ENCODE measurements at places on chromosomes 7 and 10.

- peak; percentile 63 for DNase-seq
Observed at GRCh38 chr7:100799037-100799896, 28.1 kb downstream of the EPHB4 start.

DNA sequence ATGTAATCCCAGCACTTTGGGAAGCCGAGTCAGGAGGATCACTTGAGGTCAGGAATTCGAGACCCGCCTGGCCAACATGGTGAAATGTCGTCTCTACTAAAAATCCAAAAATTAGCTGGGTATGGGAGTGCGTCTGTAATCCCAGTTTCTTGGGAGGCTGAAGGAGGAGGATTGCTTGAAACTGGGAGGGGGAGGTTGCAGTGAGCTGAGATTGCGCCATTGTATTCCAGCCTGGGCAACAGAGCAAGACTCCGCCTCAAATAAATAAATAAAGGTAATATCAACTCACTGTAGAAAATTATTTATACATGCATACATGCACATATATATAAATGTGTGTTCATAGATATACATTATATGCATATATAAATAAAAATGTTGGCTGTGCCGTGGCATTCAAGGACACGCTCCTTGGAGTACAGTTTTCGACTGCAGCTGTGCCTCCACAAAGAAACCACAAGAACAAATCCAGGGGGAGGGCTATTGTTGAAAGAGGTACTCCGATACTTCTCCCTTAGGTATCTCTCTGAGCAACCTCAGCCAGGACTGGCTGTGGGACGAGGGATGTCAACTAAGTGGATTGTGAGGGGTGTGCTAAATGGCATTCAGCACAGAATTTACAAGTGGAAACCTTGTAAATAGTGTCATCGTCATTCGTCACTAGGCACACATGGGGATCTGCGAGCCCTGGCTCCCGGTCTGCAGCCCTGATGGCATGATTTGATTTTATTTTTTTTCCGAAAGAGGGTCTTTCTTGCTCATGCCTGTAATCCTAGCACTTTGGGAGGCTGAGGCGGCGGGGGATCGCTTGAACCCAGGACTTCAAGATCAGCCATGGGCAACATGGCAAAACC is 49.3 kb downstream of the HIP1 start:
- no peak for DNase-seq

DNA sequence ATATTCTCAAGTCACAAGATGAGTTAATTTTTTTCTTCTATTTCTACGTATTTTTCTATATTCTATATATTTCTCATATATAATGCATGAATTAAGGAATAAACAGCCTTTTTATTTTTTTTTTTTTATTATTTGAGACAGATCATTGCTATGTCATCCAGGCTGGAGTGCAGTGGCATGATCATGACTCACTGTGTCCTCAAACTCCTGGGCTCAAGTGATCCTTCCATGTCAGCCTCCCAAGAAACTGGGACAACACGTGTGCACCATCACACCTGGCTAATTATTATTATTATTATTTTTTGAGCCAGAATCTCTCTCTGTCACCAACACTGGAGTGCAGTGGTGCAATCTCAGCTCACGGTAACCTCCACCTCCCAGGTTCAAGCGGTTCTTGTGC is 1.5 kb downstream of the CLDN12 start:
- DNase-seq: no peak

GRCh38 chr7:114885836-114886235 is 36.1 kb upstream of the MDFIC start:
- peak; percentile 50 for DNase-seq

DNA sequence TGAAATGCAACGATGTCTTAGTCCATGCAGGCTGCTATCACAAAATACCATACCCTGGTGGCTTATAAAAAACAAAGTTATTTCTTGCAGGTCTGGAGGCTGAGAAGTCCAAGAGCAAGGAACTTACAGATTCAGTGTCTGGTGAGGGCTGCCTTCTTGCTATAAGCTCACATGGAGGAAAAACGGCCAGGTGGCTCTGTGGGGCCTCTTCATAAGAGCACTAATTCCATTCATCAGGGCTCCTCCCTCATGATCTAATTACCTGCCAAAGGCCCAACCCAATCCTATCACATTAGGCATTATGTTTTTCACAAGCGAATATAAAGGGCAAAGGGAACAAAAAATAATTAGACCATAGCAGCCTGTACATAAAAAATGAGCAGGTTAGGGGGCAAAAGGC is 35.4 kb downstream of the PAPSS2 start:
- no peak for DNase-seq

DNA sequence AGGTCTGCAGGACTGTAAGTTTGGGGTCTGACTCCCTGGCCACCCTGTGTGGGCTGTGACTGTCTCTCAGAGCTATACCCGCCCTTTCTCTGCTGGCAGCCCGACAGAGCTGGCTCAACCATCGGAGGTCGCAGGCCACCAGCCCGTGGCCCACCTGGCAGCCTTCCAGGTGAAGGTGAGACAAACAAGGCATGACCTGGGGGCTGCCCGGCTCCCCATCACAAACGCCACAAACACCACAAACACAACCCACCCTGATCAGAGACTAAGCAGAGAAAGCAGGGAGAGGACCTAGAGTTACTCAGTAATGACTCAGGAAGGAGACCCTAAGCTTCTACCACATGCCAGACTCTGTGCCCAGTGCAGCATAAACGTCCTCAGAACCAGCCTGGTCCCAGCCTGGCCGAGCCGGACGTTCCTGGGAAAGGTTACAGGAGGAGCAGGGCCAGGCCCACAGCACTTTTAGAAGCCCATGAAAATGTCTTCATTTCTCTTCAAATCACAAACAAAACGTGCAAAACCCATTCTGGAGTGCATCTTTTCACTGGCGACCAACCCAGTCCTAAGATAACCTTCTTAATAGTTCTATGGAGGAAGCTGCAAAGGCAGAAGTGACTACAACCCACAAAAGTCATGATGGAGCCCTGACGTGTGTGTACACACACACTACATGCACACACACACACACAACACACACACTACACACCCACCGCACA is 66.8 kb downstream of the MKI67 start:
- no peak for DNase-seq

DNA sequence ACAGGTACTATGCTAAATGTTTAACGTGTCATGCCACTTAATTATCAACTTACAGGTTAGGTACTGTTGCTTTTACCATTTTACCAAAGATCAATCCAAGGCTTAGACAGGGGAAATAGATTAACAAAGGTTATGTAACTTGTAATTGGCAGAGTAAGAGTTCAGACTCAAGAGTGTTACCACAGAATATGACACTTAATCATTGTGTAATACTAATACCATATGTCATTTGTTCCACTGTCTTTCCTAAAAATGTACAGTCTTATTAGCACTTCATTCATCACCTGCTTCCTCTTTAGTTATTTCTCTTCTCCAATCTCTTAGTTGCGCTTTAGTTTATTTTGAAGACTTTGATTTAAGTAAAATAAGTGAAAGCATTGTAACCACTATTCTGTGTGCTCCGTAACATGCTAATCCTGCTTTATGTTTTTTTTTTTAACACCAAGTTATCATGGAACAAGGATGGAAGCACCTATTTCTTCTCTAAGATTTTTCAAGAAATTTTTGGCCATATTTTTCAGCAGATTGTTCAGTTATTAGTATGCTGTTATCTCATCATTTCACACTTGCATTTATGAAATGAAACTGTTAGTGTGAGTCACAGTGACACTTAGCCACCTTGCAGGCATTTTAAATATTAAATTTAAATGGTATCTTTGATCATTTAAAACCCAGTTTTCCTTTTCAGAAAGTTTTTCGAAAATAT is 197.3 kb downstream of the PHF14 start:
- DNase-seq: no peak

DNA sequence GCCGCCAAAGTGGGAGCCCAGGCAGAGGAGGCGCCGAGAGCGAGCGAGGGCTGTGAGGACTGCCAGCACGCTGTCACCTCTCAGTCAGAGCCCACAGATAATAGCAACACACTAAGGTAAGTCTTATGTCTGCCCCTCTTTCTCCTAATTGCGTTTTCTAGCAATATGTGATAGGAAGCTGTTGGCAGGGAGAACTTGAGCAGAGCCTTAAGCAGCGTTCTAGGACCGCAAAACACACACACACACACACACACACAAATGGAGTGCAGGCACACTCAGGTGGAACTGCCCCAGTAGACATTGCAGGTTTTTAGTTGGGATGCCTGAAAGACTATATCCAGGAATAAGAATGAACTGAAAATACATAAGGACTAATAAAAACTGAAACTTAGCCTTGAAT is 1188.5 kb downstream of the NXPH1 start:
- DNase-seq: no peak

DNA sequence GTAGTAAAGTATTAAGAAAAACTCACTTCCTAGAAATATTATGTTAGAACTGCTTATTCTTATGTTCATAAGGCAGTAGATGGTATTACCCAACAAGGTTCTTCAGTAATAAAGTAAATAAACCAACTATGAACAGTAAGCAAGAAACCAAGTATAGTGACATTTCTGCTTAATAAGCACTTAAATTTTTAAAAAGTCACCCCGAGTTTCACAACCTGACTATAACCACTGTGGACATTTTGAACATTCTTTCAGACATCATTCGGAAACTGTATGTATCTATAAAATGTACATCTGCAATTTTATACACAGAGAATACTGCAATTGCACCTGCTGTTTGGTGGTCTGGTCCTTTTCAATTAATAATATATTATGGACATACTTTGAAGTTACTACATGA is 1073.6 kb downstream of the XPNPEP1 start:
- DNase-seq: no peak

GRCh38 chr7:54543051-54543488 is 895 bp downstream of the VSTM2A start:
- peak; percentile 3 for DNase-seq

GRCh38 chr10:93867525-93867924 is 26.3 kb upstream of the SLC35G1 start:
- no peak for DNase-seq

DNA sequence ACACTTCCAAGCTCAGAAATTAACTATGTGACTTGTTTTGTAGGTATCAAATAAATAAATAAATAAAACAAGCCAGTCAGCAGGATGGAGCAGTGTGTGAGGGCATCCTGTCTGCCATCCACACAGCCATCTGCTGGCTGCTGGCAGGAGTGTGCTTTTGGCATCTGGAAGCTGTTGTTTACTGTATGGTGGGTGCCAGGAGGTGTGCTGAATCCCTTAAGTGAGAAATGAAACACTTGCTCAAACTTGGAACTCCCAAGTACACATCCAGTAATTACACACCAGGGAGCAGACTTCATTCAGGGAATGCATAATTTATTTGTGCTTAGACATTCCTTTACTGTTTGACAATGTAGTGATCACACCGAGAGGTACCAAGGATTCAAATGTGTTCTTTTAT is 16.9 kb upstream of the TAX1BP1 start:
- DNase-seq: no peak

DNA sequence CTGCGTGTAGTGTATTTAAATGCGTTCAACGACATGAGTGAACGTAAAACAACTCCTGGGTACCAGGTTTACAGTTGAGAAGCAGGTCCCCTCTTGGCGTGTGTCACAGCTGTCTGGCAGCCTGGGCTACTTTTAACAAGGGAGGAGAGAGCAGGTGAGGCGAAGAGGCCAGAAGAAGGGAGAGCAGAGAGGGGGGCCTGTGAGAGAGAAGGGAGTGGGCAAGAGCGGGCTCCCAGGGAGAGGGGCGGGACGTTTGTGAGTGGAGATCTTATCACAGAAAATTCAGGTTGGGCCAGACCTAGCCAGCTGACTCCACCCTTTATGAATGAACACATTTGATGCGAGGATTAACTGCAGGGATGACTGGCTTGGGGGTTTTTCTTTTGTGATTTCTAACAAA is 154.0 kb downstream of the CAMK1D start:
- no peak for DNase-seq

DNA sequence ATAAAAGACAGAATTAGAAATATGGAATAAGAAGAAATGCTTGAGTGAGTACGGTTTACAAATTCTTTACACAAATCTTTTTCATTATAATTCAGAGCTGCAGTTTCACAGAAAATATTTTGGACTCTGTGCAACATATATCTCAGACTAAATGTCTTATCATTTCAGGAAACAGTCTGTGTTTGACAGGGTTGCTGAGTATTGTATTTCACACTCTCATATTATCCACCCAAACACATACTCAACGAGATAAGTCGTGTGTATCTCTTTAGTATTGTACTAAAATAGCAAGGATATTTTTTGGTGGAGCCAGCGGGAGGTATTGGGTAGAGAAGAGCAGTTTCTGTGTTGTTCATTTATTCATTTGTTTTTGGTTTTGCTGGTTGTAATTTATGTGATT is 39.0 kb upstream of the SLC39A12 start:
- DNase-seq: no peak

GRCh38 chr10:77800320-77800719 is 126.2 kb downstream of the DLG5 start:
- DNase-seq: no peak

DNA sequence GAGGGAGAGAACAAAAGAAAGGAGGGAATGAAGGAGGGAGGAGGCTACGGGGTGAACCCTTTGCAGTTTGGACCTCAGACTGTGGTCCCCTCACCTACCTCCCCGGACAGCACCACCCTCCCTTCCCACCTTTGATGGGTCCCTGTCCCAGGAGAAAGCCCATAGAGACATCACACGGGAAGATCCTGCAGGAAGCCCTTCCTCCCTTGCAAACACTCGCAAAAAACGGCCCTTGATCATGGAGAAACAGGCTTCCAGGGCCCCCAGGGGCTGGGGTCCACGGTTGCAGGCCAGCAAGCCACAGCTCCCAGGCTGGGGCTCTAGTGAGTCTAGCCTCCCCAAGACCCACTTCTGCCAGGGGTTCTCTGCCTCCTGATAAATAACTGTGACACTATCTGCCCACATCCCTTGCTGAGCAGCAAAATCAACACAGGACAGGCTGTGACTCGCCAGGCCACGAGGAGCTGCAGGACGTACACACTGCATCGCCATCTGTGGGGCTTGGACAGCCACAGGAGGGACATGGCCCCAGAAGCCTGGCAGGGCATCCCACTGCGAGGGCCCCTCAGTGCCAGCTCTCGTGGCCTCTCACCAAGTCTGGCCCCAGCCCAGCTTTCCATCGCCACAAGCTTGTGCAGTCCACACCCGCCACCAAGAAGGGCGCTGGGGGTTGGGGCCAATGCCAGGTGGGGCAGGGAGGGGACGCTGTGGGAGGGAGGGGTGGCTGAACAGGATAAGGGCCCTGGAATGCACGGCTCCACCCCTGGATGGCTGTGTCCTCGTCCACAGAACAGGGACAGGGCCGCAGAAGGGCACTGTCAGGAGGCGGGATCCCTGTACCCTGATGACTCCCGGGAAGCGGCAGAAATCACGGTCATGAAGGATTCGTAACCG is 34.2 kb downstream of the PDGFA start:
- no peak for DNase-seq

- DNase-seq: no peak
Observed at GRCh38 chr7:27112361-27112760, 9.9 kb upstream of the HOXA2 start.

GRCh38 chr7:151013733-151014497 is 10.4 kb downstream of the ATG9B start:
- DNase-seq: peak; percentile 80

GRCh38 chr10:115001506-115002381 is 63.7 kb downstream of the TRUB1 start:
- DNase-seq: peak; percentile 17

- DNase-seq: no peak
Observed at GRCh38 chr7:5218564-5219360, 28.7 kb downstream of the WIPI2 start.

Measured in fibroblast of skin of abdomen (primary cell).